ENCODE measurements at places on chromosomes 1 and 21. TPM values are rescaled to one million over a fixed set of nuclear protein-coding genes. Genes with fewer than 3 reads are reported as not detected.

DNA sequence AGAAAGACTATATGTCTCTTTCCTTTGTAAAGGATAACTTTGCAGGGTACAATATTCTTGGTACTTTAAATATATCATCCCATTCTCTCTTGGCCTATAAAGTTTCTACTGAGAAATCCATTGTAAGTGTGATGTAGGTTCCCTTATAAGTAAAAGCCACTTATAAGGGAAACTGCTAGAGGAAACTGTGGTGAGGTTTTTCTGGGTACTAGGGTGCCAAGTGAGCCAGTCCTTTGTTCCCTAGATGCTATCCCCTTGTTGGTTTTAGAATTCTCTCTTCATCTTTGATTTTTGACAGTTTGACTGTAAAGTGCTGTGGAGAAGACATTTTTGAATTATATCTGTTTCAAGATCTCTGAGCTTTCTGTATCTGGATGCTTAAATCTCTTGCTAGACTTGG lies 108.9 kb upstream of the NEK7 start:
- DNase-seq = no peak

- DNase-seq = no peak
Observed at GRCh38 chr1:156298852-156299357, at the start of gene VHLL. Gene VHLL (minus strand): TSS chr1:156299307. CDS start chr1:156299189, 118 bp downstream.

GRCh38 chr1:166083887-166084286 lies 82.9 kb downstream of the FAM78B start:
- no peak for DNase-seq

DNA sequence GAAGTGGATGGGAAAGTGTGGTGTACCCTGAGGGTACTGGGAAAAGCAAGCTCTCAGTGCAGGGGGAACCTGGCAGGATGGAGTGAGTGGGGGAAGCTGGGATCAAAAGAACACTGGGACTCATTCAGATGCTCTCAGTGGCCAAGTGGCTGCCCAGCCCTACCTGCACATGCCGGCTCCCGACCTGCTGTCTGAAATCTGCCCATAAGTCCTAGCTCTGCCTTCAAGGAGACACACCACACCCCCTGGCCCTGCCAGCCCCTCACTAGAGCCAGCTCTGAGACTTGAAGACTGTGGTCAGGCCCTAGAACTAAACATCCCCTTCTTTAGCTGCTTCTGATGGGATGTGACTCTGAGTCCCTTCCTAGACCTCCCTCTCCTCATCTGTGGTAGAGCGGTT lies 2.2 kb downstream of the TMEM54 start:
- no peak for DNase-seq

- DNase-seq = no peak
Observed at GRCh38 chr1:173424143-173424542, 53.0 kb upstream of the PRDX6 start.

OR2L13 gene
- total RNA-seq = not detected

RASAL2 gene
- 17.4 TPM for total RNA-seq

VANGL2 gene
- not detected for total RNA-seq

Measured in MG63 (cell line).